ENCODE measurements at places on chromosomes 1 and 21. TPM values are rescaled to one million over a fixed set of nuclear protein-coding genes. Genes with fewer than 3 reads are reported as not detected.

The SPRR2D gene
- not detected for total RNA-seq

The TCHH gene
- total RNA-seq: not detected

The VAV3 gene
- 135 TPM for total RNA-seq

The SLC1A7 gene
- total RNA-seq: 1.1 TPM

The RGS1 gene
- 8.0 TPM for total RNA-seq

The RASSF5 gene
- 4.9 TPM for total RNA-seq

The IFNLR1 gene
- total RNA-seq: 7.9 TPM

The HSPB7 gene
- 1.1 TPM for total RNA-seq

The RHBDL2 gene
- 42.5 TPM for total RNA-seq

The PRRC2C gene
- total RNA-seq: 142 TPM

The B3GALT2 gene
- total RNA-seq: 0.57 TPM

- no peaks in the 10 kb centered on the region for H3K27me3 ChIP-seq
- H3K27ac ChIP-seq: no peak overlapping the region
- no peak for DNase-seq
- no peaks in the 10 kb centered on the region for H3K4me1 ChIP-seq
- no peaks in the 10 kb centered on the region for H3K36me3 ChIP-seq
Observed at GRCh38 chr1:176858433-176858916, 306.0 kb downstream of the ASTN1 start.

DNA sequence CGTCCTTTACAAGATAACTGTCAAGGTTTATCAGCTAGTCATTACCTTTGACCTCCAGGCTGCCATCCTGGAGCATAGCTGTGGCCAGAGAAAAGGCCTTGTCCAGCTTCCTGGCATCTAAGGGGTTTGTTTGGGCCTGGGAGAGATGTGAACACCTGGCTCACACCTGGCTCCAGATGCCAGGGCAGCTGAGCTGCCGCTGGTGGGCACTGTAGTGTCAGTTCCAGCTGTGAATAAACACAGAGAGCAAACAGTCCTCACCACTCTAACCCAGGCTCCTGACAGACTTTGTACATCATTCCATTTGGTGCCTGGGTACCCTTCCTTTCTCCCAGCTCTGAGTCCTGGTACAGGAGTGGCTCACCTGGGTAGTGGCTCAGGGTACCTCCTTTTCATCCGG, 14.3 kb upstream of the KCNA10 start:
- H3K4me1 ChIP-seq: no peaks in the 10 kb centered on the region
- no peak for DNase-seq
- H3K4me3 ChIP-seq: no peak overlapping the region
- no peak overlapping the region for H3K27ac ChIP-seq

- peak overlapping the region; percentile 19 for H3K27ac ChIP-seq
- no peak for DNase-seq
- H3K4me3 ChIP-seq: no peak overlapping the region
- H3K4me1 ChIP-seq: peaks cover 3% of the 10 kb centered on the region
- no peaks in the 10 kb centered on the region for H3K36me3 ChIP-seq
Observed at GRCh38 chr1:30817077-30817438, 59.5 kb upstream of the LAPTM5 start.

DNA sequence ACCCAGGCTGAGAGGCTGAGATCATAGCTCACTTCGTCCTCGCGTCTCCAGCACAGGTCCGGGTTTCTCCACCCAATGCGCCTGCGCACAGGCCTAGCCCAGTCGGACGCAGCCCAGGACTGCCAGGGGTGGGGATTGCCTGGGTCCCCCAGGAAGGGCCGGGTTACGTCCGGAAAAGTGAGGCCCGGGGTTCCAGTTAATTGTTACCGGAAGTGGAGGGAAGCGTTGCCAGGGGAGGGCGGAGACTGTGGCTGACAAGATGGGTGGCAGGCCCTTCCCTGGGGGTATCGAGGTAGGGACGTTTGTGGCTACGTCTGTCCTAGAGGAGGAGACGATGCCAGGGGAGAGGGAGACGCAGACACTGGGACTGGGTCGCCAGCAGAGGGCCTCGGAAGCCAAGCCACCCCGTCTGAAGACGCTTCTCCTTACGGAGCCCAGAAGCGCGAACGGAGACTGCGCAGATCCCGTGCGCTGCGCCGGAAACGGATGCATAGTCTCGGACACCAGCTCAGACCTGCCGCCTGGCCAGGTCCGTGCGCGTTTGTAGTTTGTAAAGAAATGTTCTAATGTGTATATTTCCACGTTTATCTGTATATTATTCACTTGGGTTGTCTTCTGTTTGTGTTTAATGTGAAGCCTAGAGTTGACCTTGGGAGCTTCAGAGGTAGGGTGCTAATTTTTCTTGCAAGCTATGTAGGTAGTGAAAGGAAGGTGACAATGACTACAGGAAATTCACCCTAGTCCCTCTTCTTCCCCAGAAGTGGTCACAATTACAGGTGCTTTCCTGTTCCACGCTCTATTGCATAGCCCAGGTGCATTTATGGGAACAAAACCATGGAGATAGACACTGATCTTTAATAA, 7.3 kb downstream of the RSRP1 start:
- peak; percentile 94 for DNase-seq
- H3K27ac ChIP-seq: peak overlapping the region; percentile 94
- H3K4me1 ChIP-seq: peaks cover 14% of the 10 kb centered on the region
- peak overlapping the region; percentile 42 for H3K4me3 ChIP-seq

- DNase-seq: no peak
- no peaks in the 10 kb centered on the region for H3K27me3 ChIP-seq
- H3K27ac ChIP-seq: no peak overlapping the region
- H3K4me3 ChIP-seq: no peak overlapping the region
- no peaks in the 10 kb centered on the region for H3K4me1 ChIP-seq
Observed at GRCh38 chr1:205407970-205408369, 13.9 kb downstream of the LEMD1 start.

- H3K27me3 ChIP-seq: no peaks in the 10 kb centered on the region
- H3K27ac ChIP-seq: no peak overlapping the region
- H3K36me3 ChIP-seq: no peaks in the 10 kb centered on the region
- DNase-seq: no peak
- no peak overlapping the region for H3K4me3 ChIP-seq
Observed at GRCh38 chr1:118404024-118404423, 219.0 kb upstream of the SPAG17 start.

DNA sequence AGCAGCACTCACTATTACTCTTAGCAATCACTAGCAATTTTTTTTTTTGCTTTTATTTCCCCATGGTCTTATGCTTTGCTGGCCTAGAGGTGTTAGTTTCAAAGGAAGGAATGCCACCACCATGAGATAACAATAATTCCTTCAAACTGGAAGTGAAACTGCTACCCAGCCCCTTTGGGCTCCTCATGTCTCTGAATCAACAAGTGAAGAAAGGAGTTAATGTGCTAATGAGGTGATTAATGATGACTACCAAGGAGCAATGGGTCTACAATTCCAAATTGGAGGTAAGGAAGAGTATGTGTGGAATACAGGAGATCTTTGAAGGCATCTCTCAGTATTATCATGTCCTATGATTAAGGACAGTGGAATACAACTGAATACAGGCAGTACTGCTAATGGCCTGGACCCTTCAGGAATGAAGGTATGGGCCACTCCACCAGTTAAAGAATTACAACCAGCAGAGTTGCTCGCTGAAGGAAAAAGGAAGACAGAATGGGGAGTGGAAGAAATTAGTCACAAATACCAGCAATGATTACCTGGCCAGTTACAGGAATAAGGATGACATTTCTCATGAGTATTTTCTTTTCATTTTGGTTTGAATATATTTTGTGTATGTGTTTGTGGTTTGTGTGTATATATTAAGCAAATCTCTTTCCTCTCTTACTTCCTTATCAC, 652.9 kb downstream of the ADGRL2 start:
- no peak for DNase-seq
- no peaks in the 10 kb centered on the region for H3K4me1 ChIP-seq
- H3K4me3 ChIP-seq: no peak overlapping the region
- H3K27me3 ChIP-seq: no peaks in the 10 kb centered on the region
- H3K27ac ChIP-seq: no peak overlapping the region
- H3K36me3 ChIP-seq: no peaks in the 10 kb centered on the region

GRCh38 chr1:198467907-198468306, 72.6 kb downstream of the ATP6V1G3 start:
- H3K4me3 ChIP-seq: no peak overlapping the region
- DNase-seq: no peak
- H3K27ac ChIP-seq: no peak overlapping the region

- no peaks in the 10 kb centered on the region for H3K4me1 ChIP-seq
- H3K27me3 ChIP-seq: no peaks in the 10 kb centered on the region
- no peak overlapping the region for H3K4me3 ChIP-seq
- no peak overlapping the region for H3K27ac ChIP-seq
- DNase-seq: no peak
Observed at GRCh38 chr1:98538106-98538505, 123.4 kb upstream of the SNX7 start.

- no peaks in the 10 kb centered on the region for H3K4me1 ChIP-seq
- H3K27me3 ChIP-seq: peaks cover 12% of the 10 kb centered on the region
- no peak for DNase-seq
- no peaks in the 10 kb centered on the region for H3K36me3 ChIP-seq
- H3K4me3 ChIP-seq: no peak overlapping the region
Observed at GRCh38 chr1:110556471-110556807, 37.5 kb upstream of the KCNA10 start.

GRCh38 chr1:9009438-9010370, 16.5 kb downstream of the SLC2A7 start:
- H3K27ac ChIP-seq: no peak overlapping the region
- H3K36me3 ChIP-seq: no peaks in the 10 kb centered on the region
- DNase-seq: no peak
- H3K4me3 ChIP-seq: no peak overlapping the region
- no peaks in the 10 kb centered on the region for H3K27me3 ChIP-seq

DNA sequence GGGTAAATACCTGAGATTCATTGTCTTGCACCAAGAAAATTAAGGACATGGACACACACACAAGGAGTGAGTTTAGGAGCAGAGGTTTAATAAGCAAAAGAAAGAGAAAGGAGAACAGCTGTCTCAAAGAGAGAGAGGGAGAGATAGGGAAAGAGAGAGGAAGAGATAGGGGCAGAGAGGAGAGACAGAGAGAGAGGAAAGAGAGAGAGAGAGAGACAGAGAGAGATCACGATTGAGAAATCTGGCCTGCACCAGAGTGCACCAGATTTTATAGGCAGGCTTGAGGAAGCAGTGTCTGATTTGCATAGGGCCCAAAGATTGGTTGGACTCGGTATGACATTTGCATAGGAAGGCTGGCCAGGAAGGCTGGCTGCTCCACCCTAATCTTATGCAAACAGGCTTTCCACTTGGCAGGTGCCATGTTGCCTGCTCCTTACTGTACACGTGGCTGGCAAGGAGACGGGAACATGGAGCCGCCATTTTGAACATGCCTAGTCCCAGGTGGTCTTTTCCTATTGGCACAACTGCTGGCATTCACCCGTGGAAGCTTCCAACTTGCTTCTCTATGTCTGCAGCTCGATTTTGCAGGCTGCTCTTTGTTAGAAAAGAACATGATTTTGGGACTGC, 419.9 kb downstream of the ZP4 start:
- no peaks in the 10 kb centered on the region for H3K27me3 ChIP-seq
- no peaks in the 10 kb centered on the region for H3K36me3 ChIP-seq
- no peak overlapping the region for H3K4me3 ChIP-seq
- no peak for DNase-seq
- no peaks in the 10 kb centered on the region for H3K4me1 ChIP-seq

DNA sequence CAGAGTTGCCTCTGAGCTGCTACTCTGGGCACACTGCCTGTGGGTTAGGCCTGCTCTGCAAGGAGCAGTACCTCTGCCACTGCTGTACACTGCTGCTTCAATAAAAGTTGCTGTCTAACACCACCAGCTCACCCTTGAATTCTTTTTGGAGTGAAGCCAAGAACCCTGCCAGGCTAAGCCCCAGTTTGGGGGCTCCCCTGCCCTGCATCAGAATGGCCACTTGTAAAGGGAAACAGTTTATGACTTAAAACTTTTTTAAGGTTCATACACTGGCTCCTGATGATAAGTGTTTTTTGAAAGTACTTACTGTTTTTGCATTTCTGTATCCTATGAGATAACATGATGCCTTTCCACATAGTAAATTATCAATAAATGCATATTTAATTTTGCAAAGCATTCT, 310.0 kb downstream of the LMO4 start:
- no peaks in the 10 kb centered on the region for H3K4me1 ChIP-seq
- DNase-seq: no peak
- no peak overlapping the region for H3K27ac ChIP-seq

DNA sequence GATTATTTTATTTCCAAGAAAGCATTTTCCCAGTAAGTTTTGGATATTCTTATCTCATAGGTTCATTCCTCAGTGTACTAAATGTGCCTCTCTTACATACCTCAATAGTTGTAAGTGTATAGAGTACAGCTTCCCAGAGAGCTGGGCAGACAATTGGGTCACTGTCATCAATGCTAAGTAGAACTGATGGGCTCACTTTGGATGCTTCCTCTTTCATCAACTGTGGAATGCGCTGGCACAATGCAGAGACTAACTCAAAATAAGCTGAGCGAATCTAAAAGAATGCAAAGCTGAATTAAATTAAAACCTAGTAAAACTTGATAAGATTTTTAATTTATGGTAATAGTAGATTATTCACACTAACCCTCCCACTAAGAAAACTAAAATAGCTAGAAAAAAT, 21.5 kb downstream of the LTN1 start:
- peaks cover 21% of the 10 kb centered on the region for H3K36me3 ChIP-seq
- no peak for DNase-seq
- H3K4me1 ChIP-seq: no peaks in the 10 kb centered on the region
- H3K27me3 ChIP-seq: no peaks in the 10 kb centered on the region
- no peak overlapping the region for H3K27ac ChIP-seq

- no peaks in the 10 kb centered on the region for H3K36me3 ChIP-seq
- no peak overlapping the region for H3K4me3 ChIP-seq
- no peaks in the 10 kb centered on the region for H3K4me1 ChIP-seq
- peak; percentile 33 for DNase-seq
Observed at GRCh38 chr1:228471762-228472398, 15.3 kb upstream of the RNF187 start.

DNA sequence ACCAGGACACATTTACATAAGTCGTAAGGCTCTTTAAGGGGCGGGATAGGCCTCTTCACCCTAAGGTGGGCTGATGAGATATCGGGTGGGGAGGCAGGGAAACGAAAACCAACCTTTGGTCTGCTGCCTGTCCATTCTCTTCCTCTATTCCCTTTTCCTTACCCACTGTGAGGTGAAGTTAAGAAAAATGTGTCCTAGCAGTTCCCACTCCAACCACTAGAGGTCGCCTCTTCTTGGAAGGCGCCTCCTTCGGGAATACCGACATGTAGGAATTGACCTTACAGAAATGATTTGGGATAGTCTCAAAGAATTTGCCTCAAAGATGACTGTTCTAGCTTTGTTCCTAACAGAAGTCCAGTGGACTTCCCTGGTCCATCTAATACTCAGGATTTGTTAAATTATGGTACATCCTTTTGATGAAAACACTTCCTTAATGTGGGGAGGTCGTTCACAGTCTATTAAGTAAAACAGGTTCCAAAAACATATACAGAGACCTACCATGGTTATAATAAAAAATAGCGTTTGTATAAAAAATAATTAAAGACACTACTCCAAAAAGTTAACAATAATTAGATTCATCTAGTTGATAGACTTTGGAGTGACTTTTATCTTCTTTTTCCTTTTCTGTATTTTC, 14.1 kb downstream of the AZIN2 start:
- DNase-seq: peak; percentile 77
- no peaks in the 10 kb centered on the region for H3K4me1 ChIP-seq
- no peaks in the 10 kb centered on the region for H3K36me3 ChIP-seq
- H3K27me3 ChIP-seq: no peaks in the 10 kb centered on the region
- H3K27ac ChIP-seq: no peak overlapping the region
